ENCODE measurements at places on chromosomes 3 and 15. TPM values are rescaled to one million over a fixed set of nuclear protein-coding genes. Genes with fewer than 3 reads are reported as not detected.

RBP2 gene
- not detected for total RNA-seq

GOLGA6L10 gene
- total RNA-seq = 5.1 TPM

GRCh38 chr3:111971533-111972130 is 7.2 kb upstream of the ABHD10 start:
- no peak for DNase-seq

- DNase-seq = no peak
These were observed 222.0 kb upstream of the UBE2E2 start for GRCh38 chr3:22981166-22981565.

DNA sequence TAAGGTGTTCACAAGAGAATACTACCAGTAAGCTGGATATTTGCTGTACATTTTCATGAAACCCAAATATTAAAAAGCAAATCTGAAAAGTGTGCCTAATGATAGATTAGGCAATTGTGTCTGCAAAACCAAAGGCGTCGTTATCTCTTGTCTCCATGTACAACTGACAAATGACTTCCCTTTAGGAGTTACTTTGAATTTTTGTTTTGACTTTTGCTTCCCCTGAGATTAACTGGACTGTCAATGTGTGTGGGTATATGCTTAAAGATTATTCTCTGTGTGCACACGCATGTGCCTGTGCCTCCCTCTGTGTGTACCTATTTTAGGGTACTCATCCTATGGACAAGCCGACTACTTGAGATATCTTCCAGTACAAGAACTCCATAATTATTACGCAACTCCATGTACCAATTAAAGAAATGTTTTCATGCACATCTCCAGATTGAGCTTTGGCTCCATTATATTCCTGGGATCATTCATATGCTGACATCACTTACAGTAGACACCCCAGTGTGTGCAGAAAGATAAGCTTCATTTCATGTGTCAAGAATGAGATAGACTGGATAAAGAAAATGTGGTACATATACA is 431.2 kb upstream of the ADAMTS9 start:
- DNase-seq = no peak

- no peak for DNase-seq
These were observed 1.5 kb upstream of the NEO1 start for GRCh38 chr15:73050561-73051295.

DNA sequence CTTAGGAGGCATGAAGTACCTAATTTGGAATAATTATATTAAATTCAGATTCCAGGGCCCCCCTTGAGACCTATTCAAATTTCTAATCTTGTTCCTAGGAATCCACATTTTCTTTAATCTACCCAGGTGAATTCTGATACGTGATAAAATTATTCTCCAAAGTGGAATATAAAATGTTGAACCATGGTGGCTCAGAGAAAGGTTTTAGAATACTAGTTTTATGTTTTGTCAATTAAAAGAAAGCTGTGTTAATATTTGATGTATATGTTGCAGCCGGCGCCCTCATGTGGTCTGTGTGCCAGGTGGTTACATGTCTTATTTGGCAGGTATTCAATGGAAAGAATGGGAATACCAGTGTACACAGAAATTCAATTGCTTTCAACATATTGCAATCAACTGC is 321.8 kb downstream of the FEZF2 start:
- peak; percentile 39 for DNase-seq

GRCh38 chr3:127265581-127265981 is 22.3 kb downstream of the PRR20G start:
- no peak for DNase-seq

SLC51B gene
- not detected for total RNA-seq

DNA sequence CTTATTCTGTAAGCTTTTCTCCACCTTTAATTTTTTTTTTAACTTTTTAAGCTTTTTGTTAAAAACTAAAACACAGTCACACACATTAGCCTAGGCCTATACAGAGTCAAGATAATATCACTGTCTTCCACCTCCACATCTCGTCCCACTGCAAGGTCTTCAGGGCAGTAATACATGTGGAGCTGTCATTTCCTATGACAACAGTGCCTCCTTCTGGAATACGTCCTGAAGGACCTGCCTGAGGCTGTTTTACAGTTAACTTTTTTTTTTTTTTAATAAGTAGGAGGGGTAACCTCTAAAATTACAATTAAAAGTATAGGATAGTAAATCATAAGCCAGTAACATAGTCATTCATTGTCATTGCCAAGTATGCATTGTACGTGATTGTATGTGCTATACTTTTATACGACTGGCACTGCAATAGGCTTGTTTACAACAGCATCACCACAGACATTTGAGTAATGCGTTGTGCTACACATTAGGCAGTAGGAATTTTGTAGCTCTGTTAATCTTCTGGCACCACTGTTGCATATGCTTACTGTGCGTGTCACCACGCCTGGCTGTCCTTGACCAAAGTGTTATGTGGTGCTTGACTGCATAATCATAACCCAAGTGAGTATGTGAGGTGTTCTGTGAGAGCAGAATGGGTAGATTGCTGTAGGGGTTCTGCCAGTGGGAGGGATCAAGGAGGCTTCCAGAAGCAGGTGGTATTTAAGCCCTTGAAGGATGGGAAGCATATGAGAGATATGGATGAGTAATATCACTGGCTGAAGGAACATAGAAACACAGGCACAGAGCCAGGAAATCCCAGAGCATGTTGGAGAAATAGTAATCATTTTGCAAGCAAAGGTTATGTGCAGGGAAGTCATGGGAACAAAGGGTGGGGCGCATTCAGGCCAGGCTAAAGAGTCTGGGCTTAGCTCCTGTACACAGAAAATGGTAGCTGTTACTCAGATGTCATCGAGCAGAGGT is 18.3 kb downstream of the FBXO22 start:
- DNase-seq = peak; percentile 28

CLPX gene
- 57.9 TPM for total RNA-seq

DNA sequence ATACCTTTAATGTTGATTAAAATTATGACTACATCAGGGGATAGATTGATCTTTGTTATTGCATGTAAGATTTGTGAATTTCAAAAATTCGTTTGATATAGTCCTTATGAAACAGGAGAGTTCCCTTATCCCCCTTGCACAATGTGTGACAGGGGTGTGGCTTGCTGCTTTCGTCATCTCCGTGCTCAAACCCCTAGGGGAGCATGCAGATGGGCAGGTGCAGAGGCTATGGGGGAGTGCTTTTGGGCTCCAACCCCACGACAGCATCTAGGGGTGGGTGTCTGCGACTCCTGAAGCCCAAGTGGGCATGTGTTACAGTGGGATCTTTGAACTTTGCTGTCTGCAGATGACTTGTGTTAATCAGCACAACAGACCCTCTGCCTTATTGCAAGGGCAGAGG is 360.1 kb upstream of the GOLIM4 start:
- no peak for DNase-seq

DNA sequence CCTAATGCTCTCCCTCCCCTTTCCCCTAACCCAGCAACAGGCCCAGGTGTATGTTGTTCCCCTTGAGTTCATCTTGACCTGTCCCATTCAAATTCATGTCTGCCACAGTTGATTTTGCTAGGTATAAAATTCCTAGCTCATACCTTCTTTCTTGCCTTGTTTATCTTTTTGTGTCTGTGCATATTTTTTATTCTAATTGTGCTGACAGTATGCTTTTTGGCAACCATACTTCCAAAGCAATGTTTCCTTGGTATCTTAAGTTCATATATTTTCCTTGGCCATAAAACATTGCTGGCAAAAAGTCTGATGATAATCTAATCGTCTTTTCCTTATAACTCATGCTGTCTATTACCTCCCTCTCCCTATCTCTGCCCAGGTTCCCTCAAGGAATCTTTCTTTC is 15.5 kb downstream of the LNP1 start:
- DNase-seq = no peak

DNA sequence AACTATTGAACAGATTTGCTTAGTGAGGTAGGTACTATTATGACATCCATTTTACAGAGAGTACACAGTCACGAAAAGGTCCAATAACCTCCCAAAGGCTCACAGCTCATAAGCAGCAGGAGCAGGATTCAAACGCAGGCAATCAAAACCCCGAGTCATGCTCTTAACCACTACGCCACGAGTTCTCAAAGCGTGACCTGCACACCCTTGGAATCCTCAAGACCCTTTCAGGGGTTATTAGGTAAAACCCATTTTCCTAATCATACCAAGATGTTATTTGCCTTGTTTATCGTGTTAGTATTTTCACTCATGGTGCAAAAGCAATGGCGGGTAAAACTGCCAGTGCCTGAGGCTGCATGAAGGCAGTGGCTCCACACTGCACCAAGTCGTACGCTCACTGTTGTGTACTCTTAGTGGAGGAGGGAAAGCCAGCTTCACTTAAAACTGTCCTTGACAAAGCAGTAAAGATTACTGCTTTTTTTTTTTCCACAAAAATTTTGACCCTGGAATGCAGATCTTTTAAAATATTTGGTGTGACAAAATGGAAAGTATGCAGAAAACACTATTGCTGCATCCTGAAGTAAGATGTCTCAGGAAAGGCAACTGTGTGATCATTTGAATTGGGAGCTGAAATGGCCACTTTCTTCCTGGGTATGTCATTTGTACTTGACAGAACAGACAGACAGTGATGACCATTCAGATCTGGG is 96.1 kb downstream of the IGF2BP2 start:
- no peak for DNase-seq

CCR3 gene
- total RNA-seq = not detected

DNA sequence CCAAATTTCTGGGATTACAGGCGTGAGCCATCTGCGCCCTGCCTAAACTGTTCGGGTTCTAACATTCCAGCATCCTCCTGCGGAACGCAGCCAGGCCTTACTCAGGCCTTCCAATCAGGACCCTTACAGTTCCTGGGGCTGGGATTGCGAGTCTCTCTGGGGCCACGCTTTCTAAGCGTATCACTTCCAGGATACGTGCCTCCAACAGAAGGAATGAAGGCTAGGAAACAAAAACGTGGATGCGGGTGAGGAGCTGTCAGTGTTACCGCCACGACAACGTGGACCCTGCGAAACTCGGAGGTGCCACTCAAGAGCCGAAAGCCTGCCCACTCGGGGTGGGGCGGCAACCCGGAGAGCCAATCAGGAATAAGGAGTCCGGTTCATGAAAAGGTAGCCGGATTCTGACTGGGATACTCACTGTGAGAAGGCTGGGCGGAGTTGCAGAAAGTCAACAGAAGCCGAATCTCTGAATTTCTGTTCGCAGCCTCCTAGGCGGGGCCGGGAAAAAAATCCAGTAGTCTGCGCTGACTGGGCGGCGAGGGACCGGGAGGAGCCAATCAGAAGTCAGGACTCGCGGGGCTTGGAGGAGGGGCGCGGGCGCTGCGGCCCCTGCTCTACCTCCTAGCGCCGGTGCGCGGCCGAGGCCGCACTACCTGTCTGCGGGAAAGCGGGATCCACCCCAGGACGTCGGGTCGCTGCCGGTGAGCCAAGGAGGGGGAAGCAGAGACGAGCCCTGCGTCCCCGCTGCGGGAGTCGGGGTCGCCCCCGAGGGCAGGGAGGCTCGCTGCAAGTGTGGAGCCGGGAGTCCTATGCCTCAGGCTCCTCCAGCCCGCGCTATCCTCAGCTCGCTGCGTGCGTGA is at the start of gene HYKK:
TSS of gene HYKK (plus strand) at position 607 of the 860 bp plus-strand sequence. CDS start 5,512 bp downstream, outside the sequence.
- peak; percentile 96 for DNase-seq

DNA sequence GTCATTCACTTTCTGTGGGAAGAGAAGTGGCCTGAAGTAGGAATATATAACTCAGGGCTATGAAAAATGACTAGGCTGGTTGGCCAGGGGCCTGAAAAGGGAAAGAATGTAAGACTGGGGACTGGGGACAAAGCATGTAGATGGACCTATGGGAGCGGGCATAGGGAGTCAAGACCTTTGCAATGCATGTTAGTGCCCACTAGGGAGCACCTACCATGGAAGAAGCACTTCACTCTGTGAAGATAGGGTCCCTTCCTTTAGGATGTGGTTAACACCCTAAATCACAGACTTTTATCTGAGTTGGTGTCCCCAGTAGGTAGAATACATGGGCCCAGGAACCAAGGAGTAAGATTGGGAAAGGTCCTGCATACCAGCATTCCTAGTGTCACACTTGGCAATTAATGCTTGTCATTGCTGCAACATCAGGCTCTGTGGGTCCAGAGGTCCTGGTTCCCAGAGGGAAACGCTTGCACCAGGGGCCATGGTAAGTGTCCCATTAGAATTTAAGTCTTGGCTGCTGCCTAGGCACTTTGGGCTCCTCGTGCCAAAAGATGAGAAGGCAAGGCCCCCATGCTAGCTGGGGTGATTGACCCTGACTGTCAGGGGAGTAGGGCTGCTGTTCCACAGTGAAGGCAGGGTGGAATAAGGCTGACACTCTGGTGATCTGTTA is 79.6 kb downstream of the CRYGS start:
- DNase-seq = no peak

MESP2 gene
- 0.66 TPM for total RNA-seq

GRCh38 chr15:73284090-73284716 is 84.6 kb downstream of the HCN4 start:
- DNase-seq = no peak

DHFR2 gene
- total RNA-seq = 2.6 TPM

TRAK1 gene
- 41.0 TPM for total RNA-seq

GRCh38 chr3:80993241-80993945 is 768.1 kb downstream of the GBE1 start:
- DNase-seq = no peak

DNA sequence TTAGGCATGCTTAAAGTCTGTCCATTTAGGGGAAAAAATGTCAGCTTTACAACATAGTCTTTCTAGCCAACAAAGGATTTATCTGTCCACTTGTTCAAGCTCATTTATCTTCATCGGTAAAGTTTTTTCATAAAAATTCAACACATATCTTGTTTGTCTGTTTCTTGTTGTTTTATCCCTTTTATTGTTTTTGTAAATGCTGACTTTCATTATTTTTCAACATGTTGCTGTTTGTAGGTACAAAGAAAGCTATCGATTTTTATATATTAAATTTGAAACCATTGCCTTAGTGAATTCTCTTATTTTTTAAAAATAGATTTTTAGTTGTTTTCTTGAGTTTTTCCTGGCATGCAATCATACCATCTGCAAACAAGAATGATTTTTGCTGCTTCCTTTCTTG is 185.8 kb downstream of the NSMCE3 start:
- no peak for DNase-seq

DNA sequence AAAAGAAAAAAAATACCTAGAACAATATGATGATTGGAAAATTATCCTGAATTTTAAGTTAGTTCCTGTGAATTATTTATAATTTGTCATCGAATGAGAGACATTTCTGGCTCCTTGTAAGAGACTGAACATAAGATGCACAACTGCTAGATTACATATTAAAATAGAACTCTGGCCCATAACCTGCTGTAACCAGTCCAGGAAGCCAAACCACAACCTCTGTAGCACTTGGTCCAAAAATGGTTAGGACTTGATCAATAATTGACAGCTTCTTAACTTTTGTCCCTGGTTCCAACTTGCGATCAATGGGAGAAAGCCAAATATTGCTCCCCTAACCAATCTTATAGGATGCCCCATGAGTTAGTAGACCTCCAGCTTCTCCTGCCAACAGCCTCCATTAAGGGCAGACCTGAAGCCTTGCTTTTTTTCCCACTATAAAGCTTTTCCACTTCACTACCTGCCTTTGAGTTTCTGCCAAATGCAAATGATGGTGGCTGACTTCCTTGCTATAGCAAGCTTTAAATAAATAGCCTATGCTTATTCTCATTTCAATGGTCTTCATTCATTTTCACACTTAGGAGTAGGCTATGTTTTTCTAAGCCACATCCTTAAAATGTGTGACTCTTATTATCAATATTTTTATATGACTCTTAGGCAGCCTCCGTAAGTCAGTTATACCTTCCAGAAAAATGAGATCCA is 224.0 kb upstream of the ARHGEF26 start:
- no peak for DNase-seq

- DNase-seq = no peak
These were observed 76.3 kb downstream of the VGLL3 start for GRCh38 chr3:86914670-86915069.

GRCh38 chr15:33310481-33311311 is at the start of gene RYR3:
Gene RYR3 (plus strand): TSS chr15:33310967. CDS start chr15:33311046, 79 bp downstream.
- peak; percentile 62 for DNase-seq

All from WTC11 (cell line).